ENCODE measurements at places on chromosomes 2 and 18. TPM values are rescaled to one million over a fixed set of nuclear protein-coding genes. Genes with fewer than 3 reads are reported as not detected.

DNA sequence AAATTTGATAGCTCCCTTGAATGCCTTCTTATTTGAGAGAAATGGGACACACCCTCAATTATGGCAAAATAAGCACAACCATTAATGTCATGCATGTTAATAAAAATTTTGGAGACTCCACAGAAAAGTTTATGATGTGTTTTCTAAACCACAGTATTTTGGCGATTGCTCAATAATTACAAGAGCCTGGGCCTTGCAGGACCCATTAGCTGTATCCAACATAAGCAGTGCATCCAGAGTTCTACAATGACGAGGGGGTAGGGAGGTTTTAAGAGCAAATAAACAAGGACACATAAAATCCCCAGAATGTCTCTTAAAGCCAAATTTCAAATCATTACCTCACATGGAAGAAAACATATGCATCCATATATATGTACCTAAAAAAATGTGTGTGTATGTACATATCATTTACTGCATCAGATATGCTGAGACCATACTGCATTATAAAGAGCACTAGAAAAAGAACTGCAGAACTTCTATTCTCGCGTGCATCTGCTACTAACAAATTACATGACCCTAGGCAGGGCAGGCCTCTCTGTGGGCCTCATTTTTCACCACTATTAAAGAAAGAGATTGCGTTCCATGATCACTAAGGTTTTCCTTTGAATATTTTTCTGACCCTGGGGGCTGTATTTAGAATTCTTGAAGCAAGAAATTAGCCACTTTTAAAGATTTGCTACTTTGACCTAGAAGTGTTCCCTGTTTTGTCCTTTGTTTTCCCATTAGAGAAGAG lies 38.0 kb downstream of the CMPK2 start:
- no peak for DNase-seq

DNA sequence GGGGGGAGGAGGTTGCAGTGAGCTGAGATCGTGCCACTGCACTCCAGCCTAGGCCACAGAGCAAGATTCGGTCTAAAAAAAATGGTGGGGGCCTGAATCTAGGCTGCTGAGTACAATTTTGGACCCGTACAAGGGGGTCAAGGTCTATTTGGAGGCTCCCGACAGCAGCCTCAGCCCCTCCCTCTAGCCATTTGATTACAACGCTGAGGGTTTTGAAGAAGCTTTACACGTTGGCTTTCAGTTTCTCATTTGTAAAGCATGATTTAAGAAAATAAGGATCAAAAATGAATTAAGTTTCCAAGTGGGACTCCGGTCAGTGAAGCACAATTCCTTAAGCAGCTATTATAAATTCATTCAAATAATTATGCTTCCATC lies 133.9 kb downstream of the TGIF1 start:
- no peak for DNase-seq

DNA sequence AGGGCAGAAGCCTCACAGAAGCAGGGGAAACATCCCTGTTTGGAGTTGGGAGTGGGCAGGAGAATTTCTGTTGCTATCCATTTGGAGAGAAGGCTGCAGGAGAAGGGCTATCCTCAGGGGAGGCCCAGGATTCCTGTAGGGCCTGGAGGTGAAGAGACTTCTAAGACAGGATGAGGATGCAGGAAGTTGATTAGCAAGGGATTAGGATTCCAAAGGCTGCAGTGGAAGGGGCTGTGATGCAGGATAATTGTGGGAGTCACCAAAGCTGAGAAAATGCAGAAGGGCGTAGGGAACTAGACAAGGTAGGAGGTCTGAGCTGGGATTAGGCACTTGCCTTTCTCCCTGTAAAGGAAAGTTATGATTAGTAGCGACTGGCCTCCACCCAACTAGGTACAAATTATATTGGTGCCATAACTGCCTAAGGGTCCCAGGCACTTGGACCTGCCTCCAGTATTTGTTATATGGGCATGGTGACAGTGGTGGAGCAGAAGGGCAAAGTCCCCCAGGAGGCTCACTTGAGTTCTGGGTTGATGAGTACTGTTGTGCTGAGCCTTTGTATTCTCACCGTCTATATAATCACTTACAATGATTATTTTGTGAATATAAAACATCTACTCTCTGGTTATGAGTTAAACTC lies 96.4 kb upstream of the MSTN start:
- DNase-seq: no peak

DNA sequence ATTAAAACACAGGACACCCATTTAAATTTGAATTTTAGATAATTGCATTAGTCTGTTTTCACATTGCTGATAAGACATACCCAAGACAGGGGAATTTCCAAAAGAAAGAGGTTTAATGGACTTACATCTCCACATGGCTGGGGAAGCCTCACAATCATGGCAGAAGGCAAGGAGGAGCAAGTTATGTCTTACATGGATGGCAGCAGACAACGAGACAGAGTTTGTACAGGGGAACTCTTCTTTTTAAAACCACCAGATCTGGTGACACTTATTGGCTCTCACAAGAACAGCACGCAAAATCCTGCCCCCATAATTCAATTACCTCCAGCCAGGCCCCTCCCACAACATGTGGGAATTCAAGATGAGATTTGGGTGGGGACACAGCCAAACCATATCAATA lies 79.8 kb upstream of the SMAD2 start:
- no peak for DNase-seq

DNA sequence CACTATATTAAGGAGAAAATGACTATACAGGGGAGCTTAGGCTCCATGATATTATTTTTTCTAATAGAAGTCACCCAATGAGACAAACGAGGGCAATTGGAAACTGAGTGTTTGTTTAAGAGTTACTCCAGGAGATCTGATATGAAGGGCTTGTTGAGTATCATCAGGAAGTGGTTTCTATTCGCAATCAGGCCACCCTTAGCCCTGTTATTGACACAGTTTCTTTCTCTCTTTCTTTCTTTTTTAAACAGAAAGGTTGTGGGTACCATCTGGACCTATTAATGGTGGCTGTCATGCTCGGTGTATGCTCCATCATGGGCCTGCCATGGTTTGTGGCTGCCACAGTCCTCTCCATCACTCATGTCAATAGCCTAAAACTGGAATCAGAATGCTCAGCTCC lies 117.3 kb downstream of the DPP4 start:
- no peak for DNase-seq

GRCh38 chr2:126699018-126699417 lies 43.1 kb downstream of the GYPC start:
- no peak for DNase-seq

The CAPG gene
- 12.3 TPM for total RNA-seq

- DNase-seq: no peak
These were observed 3.2 kb downstream of the STK17B start for GRCh38 chr2:196168181-196168580.

The CBLN2 gene
- not detected for total RNA-seq

DNA sequence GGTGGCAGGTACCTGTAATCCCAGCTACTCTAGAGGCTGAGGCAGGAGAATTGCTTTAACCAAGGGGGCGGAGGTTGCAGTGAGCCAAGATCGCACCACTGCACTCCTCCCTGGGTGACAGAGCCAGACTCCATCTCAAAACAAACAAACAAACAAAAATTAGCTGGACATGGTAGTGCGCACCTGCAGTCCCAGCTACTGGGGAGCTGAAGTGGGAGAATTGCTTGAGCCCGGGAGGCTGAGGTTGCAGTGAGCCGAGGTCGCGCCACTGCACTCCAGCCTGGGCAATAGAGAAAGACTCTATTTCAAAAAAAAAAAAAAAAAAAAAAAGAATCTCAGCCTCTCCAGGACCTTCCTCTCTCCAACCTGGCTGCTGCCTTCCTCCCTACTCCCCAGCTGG lies 20.1 kb downstream of the SRSF7 start:
- DNase-seq: no peak

- no peak for DNase-seq
These were observed 76.7 kb downstream of the PTGR3 start for GRCh38 chr18:75132098-75132870.

The M1AP gene
- 0.49 TPM for total RNA-seq

GRCh38 chr2:33358878-33359277 lies 117.6 kb upstream of the RASGRP3 start:
- no peak for DNase-seq

The CFAP65 gene
- 0.21 TPM for total RNA-seq

The GRHL1 gene
- 0.59 TPM for total RNA-seq

- DNase-seq: no peak
These were observed 31.0 kb upstream of the CATIP start for GRCh38 chr2:218325566-218326160.

GRCh38 chr18:32801228-32801627 lies 28.4 kb upstream of the KLHL14 start:
- DNase-seq: no peak

The ZNF521 gene
- total RNA-seq: 50.2 TPM

- no peak for DNase-seq
These were observed 308.9 kb downstream of the RND3 start for GRCh38 chr2:150178591-150178990.

The GPR35 gene
- 1.7 TPM for total RNA-seq

The CDH20 gene
- total RNA-seq: not detected

GRCh38 chr2:238168196-238169047 lies 9.7 kb downstream of the ERFE start:
- no peak for DNase-seq

The HTR2B gene
- 8.6 TPM for total RNA-seq

DNA sequence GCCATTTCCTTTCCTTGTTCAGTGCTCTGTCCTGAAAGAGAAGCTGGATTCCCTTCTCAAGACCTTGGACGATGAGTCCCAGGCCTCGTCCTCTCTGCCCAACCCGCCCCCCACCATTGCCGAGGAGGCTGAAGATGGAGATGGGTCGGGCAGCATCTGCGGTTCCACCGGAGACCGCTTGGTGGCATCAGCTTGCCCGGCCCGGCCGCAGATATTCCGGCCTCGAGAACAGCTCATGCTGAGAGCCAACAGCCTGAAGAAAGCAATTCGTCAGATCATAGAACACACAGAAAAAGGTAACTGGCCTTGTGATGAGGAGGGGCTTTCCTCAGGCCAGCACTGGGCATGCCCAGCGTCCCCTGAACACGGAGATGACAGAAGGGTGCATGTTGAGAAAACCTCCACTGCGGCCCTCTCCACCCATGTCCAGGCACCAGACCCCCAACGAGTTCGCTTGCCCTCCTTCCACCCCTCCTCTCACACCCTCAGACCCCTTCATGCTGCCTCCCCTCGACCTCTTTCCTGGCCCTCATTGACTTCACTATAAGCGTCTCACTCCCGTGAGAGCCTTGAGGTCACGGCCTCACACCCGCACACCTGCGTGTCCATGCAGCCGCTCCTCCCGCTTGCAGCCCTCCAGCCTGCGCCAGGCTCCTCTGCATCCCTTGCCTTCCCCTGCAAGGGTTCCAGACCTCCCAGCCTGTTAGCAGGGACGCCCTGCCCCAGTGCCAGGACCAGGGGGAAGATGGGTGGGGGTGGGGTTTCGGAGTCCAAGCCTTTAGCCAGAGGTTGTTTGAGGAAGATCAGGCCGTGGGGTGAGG lies 95.0 kb downstream of the DGKD start:
- peak; percentile 16 for DNase-seq

GRCh38 chr2:160551259-160551658 lies 57.7 kb upstream of the RBMS1 start:
- DNase-seq: no peak

- no peak for DNase-seq
These were observed 112.3 kb downstream of the LNPK start for GRCh38 chr2:175889701-175890302.

The HOXD10 gene
- total RNA-seq: 81.0 TPM

DNA sequence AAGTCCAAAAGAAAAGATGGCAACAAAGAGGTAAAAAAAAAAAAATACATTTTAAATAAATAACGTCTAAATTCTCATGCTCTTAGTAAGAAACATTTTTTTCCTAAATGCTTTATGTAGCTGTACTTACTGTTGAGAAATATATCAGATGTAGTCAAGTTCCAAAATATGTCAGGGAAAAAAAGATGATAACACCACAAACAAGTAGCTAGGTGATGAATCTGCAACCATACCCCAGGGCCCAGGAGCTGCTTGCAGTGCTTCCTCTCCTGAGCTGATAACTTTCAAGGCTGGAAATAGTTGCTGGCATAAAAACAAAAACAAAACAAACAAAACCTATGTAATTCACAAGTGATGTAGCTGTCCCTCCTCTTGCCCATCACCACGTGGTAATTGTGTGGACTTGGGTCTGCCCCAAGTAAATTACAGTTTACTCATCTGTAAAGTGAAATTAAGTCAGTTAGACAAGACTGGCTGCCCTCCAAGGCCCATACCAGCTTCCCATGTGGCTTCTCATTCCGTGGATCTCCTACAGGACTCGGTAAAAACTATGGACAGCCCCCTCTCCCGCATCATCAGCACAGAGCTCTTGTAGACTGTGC lies 82.6 kb downstream of the SP100 start:
- no peak for DNase-seq

GRCh38 chr2:207974216-207974605 lies 51.1 kb downstream of the PLEKHM3 start:
- no peak for DNase-seq

DNA sequence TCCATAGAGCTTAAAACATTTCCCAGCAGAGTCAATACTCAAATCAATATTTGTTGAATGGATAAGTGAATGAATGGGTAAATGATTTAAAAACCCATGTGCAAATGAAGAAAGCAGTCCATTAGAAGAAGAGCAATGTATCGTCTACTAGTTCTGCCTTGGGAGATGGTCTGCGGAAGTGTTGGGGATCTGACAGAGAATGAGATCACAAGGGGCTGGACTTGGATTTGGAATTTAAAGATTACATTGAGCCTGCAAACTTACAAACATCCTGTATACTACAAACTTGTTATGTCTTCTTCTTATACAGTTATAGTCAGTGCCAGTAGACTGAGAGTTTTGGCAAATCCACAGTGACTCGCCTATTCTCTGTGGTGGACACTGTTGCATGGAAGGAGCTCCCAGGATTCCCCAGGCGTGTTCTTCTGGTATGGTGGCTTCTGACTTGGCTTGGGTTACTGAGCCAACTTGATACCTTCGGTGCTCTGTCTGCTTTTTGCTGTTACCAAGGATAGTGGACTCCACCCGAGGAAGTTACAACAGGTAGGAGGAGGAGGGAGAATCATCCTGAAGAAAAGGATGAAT lies 163.3 kb upstream of the SERPINE2 start:
- no peak for DNase-seq

DNA sequence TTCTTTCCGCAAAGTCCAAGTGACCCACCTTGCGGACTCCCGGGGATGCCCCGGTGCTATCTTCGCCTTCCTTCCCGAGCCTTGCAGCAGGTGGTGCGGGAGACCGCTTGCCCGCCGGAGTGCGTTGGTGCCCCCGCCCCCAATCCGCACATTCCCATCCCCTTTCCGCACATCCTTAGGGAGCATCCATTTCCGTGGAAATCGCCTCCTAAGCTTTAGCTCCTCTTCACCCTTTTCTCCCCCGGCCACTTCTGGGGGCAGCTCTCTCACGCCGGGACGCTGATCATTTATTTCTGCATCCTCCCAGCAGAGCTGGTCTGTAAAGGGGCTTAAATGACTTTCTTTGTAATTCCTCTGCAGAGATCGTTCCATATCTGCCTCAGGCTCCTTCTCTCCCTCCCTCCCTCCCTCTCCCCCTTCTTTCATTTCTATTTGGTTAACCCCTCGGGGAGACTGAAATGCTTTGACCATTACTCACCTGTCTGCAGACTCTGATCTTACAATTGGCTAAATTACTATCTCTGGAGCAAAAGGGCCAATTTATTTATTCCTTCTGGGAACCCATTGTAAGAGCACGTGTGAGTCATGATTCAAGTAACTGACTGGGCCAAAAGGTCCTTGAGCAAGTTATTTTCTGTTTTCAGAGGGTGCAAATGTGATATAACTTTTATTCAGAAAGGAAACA lies 1.3 kb upstream of the LYPD1 start:
- DNase-seq: no peak
